ENCODE measurements at places on chromosomes 5 and 9.

DNA sequence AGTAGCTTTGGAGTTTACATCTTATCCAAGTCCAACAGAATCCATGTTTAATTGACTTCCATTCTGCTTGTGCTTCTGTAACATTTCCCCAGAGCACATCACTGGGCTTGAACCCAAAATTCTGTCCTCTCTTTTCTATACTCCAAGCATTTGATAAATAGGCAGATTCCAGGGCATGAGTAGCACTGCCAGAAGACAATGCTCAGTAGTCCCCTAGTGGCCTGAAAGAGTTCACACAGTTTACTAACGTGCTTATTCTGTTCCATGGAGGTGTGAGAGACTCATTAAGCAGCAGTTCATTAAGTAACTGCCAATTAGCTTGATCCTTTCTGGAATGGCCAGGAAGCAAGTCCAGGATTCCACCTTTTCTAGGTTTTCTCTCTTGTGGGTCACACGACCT is 9.4 kb upstream of the GABRA6 start:
- DNase-seq: no peak

DNA sequence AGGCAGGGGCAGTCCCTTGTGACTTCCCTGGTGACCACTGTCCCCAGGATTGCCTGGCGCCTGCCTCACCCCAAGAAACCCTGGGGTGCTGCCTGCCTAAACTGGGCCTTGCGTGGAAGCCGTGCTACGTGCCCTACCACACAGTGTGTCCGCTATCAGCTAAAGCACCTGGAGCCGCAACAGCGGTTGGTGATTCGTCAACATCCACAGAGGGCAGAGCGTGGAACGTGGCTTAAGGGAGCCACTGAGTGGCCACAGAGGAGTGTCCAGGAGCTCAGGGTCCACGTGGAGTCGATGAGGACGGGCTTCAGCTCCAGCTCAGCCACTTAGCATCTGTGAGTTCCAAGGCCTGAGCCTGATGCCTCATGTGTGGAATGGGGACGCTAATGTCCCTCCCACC is 25.3 kb downstream of the LAMC3 start:
- DNase-seq: no peak

- DNase-seq: no peak
These were observed 250.9 kb downstream of the CD180 start for GRCh38 chr5:66945389-66946349.

DNA sequence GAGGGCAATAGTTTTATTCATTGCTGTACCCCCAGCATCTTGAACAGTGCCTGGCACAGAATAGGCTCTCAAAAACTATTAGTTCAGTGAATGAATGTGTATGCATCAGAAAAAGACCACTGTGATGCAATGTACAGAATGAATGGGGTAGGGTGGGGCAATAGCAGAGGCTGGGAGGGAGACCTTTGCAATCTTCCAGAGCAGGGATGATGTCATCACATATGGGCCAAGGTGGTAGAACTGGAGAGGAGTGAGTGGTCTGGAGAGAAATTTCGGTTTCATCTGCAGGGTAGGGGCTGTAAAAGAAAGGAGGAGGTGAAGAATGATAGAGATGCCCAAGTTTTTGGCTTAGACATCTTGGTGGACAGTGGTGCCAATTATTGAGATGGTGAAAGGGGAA is 23.4 kb upstream of the ARAP3 start:
- peak; percentile 41 for DNase-seq

- DNase-seq: no peak
These were observed 20.5 kb upstream of the FGFR4 start for GRCh38 chr5:177066224-177066623.

DNA sequence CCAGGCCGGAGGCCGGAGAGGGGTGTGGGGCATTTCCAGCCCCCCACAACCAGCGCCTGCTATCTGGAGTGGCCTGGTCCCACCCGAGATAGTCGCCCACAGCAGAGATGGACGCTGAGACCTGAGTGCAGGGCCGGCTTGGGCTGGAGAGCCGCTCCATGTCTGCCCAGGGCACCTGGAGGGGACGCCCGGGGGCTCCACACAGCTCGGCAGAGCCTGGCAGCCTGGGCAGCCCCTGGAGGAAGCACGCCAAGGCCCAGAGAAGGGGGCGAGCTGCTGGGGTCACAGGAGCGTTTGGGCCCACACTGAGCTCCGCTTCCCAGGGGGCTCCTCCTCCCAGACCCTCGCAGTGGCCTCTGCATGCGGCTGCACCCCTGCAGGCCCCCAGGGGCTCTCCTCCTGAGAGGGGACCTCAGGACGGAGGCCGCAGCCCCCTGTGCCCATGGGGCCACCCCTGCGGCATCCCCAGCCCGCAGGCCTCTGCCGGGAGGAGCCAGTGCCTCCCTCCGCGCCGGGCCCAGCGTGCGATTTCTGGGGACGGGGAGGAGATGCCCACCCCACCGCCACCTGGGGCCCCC is 42.2 kb upstream of the EGFL7 start:
- no peak for DNase-seq

DNA sequence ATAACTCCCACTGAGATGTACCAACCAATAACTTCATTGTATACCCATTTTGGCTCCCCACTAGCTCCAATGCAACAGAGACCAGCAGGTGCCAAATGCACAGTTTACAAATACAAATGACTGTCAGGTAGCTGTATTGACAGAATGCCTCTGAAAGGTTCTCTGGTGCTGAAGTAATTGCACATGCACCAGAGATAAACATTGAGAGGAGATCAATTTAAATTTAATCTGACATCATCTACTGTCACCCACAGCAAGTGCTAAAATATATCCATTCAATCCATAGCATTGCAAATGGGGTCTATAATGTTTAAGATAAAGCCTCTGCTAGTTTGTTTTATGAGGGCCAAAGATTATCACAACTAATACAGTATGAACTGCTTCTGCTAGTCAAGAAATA is 80.2 kb downstream of the STX17 start:
- no peak for DNase-seq

DNA sequence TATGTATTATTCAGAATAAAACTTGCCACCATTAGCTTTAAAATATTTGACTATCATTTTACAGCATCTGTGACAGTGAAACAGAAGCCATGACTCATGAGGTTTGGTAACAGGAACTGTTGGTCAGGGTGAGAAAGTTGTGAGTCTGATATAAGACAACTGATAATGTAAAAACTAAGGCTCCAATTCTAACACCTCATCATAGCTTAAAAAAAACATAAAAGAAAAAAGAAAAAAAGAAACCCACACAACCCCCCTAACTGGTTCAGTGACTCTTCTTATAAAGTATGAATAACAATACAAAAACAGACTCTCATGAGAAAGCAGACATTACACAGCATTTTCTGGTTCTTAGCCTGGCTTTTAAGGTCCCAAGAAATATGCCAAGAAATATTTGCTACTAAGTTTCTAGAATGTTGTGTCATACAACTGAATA is 85.8 kb downstream of the MRPS27 start:
- no peak for DNase-seq

- no peak for DNase-seq
These were observed 561.8 kb upstream of the DMAC1 start for GRCh38 chr9:8361364-8361763.

GRCh38 chr9:36173861-36174260 is 4.7 kb downstream of the CCIN start:
- DNase-seq: no peak

DNA sequence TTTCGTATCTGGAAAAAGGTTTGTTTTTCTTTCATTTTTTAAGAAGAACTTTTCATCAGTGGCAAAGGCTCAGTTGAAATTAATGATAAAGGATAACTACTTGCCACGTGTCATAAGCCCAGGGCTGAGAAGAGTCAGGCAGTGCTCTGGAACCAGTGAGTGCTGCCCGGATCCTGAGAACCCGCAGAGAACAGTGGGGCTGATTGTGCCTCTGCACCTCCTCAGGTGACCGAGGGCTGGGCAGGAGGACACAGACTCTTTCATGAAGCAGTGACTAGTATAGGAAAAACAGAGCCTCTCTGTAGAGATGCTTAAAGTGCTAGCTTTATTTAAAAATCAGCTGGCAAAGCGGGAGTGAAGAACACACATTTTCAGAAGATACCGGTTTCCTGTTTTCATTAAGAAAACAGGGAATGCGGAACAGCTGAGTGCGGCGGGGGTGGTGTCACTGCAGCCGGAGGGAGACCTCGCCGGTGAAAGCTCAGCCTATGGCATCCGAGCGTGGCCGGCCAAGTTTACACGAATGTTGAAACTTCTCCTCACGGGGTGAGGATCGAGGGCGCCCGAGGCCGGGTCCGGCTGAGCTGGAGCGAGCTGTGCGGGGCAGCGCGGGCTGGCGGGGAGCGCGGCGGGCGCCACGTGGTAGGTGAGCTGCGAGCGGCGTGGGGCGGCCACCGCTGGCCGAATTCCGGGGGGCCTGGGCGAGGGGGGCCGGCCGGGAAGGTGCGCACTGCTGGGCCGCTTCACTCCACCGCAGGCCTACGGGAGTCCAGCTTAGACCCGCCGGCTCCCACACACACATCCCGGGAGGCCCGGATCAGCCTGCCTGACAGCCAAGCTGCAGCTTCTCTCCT is 134.7 kb upstream of the DMRT1 start:
- DNase-seq: peak; percentile 83

DNA sequence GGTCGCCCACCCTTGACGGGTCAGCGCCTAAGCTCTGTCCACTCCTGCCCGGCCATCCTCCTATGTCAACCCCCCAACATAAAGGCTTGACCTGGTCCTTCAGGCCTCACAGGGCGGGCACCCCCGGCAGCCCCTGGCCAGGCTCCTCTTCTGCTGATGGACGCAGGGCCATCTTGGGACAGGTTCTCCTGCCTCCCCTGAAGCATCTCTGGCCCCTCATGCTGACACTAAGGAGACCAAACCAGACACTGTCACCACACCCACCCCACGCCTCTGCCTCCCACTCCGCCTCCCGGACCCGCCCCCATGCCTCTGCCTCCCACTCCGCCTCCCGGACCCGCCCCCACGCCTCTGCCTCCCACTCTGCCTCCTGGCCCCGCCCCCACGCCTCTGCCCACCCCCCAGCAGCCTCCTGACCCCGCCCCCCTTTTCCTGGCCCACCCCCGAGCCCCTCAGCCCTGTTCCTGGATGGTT is 6.8 kb downstream of the OBP2A start:
- DNase-seq: no peak

DNA sequence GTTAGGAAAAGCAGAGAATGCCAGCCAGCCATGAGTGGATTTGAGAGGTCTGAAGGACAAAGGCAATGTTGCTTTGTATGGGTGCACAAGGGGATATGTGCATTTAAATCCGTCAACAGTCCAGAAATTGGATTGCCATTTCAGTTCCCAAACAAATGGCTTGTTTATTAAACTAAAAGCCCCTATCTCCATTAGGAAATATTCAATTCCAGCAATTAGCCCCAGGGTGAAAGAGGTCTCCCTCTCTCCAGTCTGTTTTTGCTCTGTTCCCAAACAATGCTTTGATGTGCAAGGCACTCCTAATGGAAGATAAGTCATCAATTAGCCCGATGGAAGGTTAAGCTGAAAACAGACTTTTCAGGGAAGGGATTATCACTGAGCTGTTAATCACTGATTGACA is 101.3 kb downstream of the C9orf152 start:
- DNase-seq: no peak

DNA sequence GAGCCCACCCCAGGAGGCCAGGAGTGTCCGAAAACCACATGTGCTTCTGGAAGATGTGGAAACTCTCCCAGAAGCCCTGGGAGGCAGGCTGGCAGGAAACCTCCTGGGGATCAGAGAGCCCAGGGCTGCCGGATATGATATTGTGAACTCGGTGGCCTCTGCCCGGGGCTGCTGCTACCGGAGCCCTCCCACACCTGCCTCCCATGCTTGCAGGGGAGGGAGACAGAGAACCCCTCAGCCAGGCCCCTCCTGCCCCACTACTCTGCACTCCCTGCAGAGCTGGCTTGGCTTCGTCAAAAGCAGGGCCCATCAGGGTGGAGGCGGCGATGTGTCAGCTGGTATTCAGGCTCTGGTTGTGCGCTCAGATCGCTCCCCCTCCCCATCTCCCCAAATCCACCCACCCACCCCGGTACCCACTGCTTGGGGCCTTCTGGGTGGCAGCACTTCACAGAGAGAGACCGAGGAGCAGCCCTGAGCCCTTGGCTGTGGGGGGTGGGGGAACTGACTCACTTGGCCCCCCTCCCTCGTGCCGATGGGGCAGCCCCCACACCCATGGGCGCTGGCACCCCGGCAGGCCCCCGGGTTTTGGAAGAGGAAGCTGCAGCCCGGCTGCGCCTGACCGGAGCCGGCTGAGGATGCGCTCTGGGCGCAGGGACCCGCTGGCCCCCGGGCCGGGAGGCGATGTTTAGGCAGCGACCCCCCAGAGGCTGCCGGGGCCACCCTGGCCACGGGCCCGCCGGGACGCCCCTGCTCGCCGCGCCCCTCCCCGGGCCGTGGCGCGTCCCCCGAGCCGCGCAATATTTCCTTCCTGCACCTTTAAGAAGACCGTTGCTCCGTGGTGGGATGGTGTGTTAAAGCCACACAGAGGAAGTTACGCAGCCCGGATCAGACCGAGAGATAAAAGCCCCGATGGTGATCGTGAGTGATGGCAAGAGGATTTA is 786 bp upstream of the NTNG2 start:
- DNase-seq: peak; percentile 59

DNA sequence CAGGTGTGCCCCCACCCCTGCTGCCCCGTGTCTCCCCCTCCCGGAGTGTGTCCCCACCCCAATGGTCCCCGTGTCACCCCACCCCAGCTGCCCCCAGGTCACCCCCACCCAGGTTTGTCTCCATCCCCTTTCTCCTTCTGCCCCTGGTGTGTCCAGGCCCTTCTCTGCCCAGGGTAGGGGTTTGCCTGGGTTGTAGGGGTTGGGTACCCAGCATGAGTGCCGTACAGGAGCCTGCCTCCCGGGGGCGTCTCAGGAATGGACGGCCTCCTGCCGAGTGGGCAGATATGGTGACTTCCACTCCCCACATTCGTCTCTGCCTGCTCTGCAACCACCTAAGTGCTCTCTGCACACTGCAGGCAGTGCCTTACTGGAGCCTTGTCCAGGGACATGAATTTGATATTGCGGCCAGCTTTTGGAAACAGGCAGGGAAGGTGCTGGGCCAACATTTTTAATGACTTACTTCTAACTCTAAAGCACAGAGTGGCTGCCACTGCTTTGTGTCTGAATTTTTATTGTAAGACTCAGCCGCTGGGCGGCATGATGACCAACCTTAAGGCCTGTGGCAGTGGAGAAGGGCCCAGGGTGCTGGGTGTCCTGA is 6.7 kb downstream of the LRRC14B start:
- DNase-seq: no peak

- peak; percentile 85 for DNase-seq
These were observed 18.0 kb downstream of the RXRA start for GRCh38 chr9:134344068-134344799.

GRCh38 chr9:122096620-122097415 is 3.7 kb upstream of the TTLL11 start:
- no peak for DNase-seq

DNA sequence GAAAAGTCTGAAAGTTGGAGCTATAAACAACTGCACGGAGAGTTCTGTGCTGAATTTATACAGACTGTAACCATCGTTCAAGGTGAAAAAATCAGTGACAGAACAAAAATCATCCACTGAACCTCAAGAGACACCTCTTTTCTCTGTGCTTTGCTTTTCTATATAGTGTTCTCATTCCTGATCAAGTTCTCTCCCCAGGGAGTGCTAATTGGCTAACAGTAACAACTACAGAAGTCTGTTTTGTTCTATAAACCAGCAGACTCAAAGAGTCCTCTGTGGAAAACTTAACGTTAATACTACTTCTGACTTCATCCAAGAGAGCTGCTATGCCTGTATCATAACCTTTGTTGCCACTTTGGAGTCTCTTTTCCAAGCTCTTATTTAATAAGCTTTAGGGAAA is 1388.3 kb upstream of the C9orf72 start:
- no peak for DNase-seq

GRCh38 chr9:132946211-132946610 is 1.8 kb upstream of the TSC1 start:
- no peak for DNase-seq

Data from suppressor macrophage (primary cell).